ENCODE measurements at places on chromosomes 13 and 19.

DNA sequence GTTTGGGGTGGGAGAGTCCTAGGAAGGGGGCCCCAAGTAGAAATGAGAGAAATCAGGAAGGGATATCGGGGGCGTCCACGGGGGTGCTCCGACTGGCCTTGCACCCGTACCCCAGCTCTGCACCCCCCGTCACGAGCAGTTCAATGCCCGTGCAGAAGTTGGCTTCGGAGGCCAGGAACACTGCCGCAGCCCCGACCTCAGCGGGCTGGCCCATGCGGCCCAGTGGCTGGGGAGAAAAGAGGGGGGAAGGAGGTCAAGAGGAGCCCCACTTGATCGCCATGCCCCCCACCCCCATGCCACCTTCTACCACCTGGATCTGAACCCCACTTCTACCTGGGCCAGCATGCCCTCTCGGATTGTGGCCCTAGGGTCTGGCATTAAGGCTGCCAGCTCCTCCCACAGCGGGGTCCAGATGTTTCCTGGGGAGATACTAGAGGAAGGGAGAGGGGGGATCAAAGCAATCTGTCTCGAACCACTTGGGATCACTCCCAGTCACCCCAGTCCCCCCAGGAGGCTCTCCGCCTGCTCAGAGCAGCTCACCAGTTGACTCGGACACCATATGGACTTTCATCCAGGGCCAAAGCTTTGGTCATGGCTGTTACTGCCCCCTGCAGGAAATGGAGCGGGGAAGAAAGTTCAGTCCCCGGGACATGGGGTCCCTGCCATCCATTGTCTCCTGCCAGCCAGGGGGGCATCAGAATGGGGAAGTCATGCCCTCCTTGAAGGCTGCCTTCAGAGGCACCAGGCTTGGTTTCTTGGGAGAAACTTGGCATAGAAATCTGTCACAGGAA, 2.5 kb upstream of the BCAT2 start:
- DNase-seq = no peak

DNA sequence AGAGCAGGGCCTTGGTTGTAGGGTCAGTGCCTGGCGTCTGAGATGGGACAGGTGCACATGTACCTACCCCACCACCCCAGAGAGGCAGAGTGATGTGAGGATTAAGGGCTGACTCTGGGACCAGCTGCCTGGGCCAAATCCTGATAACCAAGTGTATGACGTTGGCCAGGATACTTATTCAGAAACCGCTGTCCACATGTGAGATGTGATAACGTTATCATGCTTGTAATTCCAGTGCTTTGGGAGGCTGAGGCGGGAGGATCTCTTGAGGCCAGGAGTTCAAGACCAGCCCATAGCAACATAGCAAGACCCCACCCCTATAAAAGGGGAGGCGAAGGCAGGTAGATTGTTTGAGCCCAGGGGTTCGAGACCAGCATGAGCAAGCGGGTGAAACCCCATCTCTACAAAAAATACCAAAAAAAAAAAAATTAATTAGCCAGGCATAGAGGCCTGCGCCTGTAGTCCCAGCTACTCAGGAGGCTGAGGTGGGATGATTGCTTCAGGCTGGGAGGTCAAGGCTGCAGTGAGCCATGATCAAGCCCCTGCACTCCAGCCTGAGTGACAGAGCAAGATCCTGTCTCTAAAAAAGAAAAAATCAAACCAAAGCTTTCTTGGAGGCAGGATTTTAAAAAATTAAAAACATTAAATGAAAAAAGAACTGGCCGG, 10.0 kb downstream of the ADGRE5 start:
- no peak for DNase-seq

DNA sequence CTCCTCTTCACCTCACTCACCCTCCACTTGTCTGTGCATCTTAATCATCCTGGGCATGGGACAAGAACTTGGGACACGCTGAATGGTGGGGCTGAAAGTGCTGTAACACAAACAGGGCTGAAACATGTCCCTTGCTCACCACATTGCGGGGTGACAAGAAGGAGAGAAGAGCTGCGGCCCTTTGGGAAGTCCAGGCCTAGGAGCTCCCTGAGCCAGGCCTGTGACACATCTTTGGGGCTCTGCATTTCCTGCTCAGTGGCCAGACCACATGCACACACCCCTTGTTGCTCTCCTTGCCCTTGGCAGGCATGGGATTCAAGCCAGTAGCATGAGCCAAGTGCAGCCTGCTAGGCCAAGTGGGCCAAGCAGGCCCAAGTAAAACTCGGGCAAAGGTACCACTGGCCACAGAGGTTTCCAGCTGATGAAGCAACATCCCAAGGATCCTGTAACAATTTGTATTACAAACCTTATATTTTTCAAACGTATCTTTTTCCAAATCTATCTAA, 1384.3 kb upstream of the PCDH20 start:
- DNase-seq = no peak

- no peak for DNase-seq
These were observed 3.3 kb downstream of the REEP6 start for GRCh38 chr19:1494115-1494815.

DNA sequence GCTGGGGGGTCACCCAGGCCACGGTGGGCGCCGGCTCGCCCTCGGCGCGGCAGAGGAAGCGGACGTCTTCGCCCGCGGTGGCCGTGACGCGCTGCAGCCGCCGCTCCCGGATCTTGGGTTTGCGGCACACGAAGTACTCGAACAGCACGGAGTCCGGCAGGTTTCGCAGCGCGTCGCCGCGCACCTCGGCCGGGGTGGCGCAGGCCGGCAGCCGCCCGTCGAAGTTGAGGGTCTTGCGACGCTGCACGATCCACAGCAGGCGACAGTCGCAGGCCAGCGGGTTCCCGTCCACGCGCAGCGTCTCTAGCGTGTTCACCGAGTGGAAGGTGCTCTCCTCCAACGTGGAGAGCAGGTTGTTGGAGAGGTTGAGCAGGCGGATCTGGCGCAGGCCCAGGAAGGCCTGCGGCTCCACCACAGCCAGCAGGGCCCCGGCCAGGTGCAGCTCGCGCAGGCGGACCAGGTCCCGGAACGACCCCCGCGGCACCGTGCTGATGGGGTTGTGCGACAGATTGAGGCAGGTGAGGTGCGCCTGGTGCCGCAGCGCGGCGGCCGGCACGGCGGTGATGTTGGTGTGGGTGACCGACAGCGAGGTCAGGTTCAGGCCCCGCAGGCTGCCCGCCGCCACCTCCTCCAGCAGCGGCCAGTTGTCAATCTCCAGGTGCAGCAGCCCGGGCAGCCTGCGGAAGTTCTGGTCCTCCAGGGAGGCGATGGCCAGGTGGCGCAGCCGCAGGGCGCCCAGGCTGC, 8.6 kb upstream of the PEAK3 start:
- DNase-seq = no peak

Data from DMS153 (cell line).